K562 (cell line): ENCODE measurements at places on chromosomes 5 and 9.
A peak's percentile ranks its signal among the peaks of the same experiment; 100 is the strongest.

DNA sequence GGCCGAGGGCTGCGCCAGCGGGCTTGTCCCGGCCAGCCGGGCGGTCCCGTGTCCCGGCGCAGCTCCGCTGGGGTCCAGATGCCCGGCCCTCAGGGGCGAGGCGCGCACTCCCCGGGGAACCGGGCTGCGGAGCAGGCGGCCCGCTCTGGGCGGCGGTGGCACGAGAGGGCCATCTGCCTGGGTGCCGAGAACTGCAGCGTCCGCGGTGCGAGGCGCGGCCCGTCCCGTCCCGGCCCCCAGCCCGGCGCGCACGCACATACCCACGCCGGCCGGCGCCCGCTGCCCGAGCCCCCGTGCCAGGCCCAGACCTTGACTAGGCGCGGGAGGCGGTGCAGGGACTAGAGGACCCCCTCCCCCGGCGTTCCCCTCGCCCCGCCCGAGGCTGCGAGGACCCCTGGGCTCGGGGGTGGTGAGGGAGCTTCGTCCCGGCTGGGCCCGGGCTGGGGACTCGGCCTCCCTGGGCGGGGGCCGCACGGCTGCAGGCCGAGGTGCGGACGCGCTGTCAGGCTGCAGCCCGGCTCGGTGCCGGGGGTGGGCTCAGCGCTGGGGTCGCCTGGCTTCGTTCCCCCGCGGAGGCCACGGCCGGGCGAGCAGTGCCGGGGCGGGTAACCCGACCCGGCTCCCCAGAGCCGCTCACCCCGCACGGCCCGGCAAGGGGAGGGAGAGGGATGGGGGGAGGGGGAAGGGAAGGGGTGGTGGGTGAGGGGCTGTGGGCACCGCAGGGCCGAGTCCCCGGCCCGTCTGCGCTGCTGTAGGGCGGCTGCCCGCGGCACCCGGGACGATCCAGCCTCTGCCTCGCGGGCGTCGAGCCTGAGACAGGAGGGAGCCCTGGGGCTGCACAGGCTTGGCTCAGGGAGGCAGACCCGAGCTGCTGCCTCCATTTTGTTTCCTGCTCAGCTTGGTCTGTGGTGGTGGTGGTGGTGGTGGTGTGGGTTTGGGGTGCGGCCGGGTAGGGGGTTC, 1.2 kb upstream of the NSD1 start:
- DNase-seq = no peak

- peak; percentile 52 for DNase-seq
These were observed 1.3 kb upstream of the TBC1D2 start for GRCh38 chr9:98256756-98257155.

DNA sequence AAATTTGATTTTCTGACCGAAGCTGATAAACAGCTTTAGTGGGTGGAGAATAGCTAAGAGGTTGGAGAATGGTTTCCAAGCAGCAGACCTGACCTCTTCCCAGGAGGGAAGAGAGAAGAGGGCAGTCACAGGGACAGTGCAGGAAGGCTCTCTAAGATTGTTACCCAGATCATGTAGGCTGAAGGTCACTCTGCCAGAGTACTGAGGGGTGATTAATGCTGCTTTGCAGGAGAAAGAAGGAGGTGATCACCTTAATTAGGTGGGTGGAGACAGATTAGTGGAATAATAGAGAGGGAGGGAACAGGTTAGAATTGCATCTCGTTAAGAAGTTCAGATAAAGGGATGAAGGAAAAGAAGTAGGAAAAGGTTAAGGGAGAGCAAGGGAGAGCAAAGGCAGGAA, 440.5 kb downstream of the BRINP1 start:
- DNase-seq = no peak

GRCh38 chr9:136599074-136599531, 53.3 kb upstream of the NOTCH1 start:
- DNase-seq = no peak

- DNase-seq = peak; percentile 24
These were observed 9.9 kb downstream of the PTCH1 start for GRCh38 chr9:95506678-95507463.

DNA sequence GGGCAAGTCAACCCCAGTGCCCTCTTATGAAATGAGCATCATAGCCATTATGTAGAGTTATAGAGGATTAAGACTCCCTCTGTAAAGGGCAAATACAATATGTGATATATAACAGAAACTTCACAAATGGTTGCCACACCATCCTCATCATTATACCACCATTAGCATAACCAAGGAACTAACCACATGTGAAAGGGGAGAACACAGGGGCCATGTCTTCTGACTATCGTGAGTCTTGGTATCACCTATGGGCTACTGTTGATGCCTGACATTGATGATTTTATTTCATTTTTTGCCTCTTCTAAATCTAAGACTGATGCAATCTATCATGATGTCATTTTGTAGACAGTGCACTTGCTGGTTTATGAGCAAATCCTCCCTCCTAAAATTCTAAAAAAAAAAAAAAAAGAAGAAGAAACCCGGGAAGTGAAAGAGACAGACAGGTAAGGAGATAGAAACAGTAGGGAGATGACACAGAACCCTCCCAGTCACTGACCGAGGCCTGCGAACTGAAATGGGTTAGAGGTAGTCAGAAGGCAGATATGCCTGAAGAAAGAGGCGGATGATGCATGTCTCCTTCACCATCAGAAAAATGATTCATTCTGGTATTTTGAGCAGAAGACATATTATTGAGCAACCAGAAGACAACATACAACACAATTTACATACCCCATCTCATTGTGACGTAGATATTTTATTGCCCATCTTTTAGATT, 266.0 kb downstream of the DMAC1 start:
- no peak for DNase-seq

DNA sequence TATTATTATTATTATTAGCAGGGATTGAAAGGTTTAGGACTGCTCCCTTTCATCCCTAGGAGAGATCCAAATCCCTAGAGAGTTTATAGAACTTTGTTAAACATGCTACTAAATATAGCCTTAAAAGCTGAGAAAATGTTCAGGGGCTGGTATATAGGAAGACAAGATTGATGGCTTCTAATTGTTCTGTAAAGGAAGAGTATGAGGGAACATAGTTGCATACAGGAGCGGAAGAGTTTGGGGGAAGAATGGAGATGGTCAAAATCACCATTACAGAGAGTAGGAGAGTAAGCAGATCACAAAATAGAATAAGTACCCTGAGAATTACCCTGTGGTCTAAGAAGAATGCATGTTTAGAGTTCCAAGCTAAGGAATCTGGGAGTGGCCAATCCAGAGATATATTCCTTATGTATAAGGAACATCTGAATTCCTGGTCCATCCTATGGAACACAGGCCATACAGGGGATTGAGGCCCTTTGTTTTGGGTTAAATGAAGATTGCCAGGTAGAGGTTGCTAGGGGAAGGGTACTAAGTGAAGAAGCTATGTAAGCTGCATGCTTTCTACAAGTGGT, 158.0 kb upstream of the APC start:
- no peak for DNase-seq

GRCh38 chr9:81244631-81245030, 444.7 kb downstream of the TLE1 start:
- no peak for DNase-seq

- no peak for DNase-seq
These were observed 19.8 kb upstream of the TLE4 start for GRCh38 chr9:79551994-79552393.

DNA sequence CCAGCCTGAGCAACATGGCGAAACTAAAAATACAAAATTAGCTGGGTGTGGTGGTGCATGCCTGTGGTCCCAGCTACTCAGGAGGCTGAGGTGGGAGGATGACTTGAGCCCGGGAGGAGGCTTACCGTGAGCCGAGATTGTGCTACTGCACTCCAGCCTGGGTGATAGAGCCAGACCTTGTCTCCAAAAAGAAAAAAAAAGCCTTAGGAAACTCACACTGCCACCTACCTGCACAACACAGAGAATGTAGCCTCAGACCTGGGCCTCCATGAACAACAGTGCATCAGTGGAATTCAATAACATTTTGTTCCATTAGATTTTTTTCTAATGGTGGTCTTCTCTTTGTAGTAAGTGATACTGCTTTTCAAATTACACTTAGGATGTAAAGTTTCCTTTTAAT, 63.8 kb upstream of the RARS1 start:
- DNase-seq = no peak

DNA sequence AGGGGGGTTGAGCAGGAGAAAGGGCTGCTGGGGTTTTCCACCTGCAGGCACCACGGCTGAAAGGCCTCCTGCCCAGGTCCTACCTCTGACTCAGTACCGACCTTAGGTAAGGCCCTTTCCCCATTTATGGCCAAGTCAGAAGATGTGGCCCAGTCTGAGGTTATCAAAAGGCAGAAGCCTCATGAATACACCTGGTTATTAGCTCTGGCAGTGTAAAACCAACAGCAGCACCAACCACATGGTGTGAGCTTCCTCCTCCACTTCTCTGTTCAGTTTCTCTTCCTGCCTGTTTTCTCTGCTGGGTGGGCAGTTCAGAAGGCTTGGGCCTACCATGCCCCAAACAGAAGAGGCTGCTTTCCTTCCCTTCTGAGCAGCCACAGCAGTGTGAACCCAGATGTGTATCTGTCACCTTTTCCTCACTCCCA, 86.9 kb downstream of the UGCG start:
- DNase-seq = no peak

GRCh38 chr9:95653246-95653645, 136.5 kb upstream of the PTCH1 start:
- DNase-seq = no peak

DNA sequence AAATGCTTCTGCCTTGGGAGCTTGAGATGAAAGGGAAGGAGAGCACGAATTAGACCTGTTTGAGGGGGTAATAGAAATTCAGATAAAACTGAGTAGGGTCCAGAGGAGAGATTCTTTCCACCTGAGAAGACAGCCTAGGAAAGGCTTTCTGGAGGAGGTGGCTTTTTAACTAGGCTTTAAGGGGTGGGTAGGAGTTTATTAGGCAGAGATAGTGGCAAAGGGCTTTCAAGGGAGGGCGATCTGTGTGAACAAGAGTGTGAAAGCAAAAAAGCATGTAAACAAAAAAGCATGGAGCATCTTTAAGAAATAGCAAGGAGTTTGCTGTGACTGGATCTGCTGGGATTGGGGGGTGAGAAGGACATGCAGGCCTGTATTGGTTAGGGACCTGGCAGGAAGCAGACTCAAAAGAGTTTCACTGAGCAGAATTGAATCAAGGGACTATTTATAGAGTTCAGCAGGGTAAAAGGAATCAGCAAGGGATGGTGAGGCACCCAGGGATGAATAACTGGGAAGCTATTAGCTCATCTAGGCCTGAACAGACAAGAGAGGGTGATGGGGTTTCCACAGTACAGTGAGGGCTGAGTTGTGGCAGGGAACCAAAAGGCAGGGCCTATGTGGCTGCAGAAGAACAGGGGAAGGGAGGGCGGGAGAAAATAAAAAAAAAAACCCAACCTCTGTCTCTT, 18.8 kb downstream of the SLC1A1 start:
- DNase-seq = no peak

GRCh38 chr9:91690540-91691249, 259.3 kb downstream of the ROR2 start:
- DNase-seq = no peak

DNA sequence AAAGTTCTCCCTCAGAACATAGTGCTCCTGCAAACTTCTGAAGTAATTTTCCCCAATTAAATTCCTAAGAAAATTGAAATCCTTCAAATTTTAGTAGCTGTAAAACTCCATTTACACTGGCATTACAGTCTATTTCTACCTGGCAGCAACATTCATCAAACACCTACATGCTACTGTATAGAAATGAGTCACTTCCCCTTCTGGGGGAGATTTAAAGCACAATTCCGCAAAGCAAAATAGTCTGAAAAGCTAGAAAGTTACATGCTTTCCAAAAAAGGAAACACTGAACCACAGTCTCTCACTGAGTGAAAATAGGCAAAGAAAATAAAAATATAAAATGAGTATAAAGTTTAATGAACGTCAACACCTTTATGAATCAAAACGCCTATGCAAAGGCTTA, 43.3 kb downstream of the MCTP1 start:
- no peak for DNase-seq

DNA sequence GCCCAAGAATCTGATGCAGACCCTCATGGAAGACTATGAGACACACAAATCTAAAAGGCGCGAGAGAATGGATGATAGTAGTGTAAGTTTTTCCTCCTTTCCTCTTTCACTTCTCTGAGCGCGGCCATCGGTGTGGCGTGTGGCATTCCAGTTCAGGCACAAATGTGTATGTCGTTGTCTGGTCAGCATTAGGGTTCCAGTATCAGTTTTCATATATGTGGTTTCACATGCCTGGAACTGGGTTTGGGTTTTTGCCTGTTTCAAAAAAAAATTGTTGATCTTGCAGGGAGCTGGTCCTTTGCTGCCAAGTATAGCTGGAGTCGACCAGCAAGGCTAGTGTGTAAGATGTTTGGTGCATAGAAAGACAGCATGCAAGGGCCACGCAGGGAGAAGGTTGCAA, 51.5 kb downstream of the C9orf152 start:
- DNase-seq = no peak

- no peak for DNase-seq
These were observed 362.8 kb downstream of the MRPS30 start for GRCh38 chr5:45171563-45171962.

DNA sequence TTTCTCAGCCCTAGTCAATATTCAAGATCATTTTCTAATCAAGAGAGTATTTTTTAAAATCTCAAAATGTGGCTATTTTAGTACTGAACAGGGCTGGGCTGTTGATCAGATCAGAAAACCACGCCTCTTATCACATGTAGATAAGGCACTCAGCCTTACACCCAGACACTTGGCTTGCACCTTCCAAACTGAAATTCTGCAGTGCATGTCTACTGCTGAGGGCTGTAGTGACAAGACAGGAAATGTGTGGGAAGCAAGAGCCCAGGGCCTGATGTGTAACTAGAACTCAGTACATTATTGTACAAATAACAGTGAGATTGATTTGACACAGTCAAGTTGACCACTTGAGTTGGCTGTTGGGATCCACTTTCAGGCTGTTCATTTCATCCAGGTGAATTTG, 48.6 kb downstream of the UBE2QL1 start:
- no peak for DNase-seq

DNA sequence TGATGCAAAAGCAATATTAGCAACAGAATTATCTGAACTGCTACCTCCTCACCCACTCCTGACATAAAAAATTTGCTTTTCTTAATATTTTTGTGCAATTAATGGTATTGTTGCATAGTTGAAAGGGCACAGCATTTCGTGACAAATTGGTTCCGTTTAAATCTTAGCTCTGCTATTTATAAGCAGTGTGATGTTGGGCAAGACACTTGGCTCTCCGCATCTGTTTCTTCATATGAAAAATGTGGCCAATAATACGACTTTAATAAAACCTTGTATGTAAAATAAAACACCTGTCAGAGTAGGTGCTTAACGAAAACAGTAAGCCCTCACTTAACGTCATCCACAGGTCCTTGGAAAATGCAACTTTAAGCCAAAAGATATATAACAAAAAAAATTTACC, 4.2 kb downstream of the TMEM167A start:
- DNase-seq = no peak
